Frontal cortex (tissue), 4 donors: ENCODE measurements at places on chromosomes 7 and 10.

GRCh38 chr7:8109196-8110022 is 140.8 kb downstream of the GLCCI1 start:
- DNase-seq, result no peak

- no peak for DNase-seq
These were observed 496.9 kb downstream of the CCSER2 start for GRCh38 chr10:84825330-84825729.

DNA sequence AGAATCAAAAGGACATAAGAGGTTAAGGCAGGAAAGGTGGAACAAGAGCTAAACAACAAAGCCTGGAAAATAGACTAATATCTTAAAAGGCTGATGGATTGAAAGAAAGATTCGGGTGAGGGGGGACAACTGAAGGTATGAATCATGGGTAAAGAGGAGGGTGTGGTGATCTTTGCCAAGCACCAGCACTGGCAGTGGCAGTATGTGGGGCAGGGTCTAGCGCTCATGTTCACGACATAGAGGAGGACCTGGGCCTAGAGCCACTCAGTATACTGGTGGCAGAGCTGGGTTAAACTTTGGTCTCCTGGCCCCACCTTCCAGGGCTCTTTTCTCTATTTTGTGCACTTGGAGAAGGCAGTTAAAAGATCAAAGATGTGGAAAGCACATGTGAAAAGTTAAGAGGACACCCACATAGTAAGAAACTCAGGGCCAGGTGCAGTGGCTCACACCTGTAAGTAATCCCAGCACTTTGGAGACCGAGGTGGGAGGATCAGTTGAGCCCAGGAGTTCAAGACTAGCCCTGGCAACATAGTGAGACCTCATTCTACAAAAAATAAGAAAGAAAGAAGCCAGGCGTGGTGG is 40.5 kb upstream of the MMD2 start:
- DNase-seq, result no peak

DNA sequence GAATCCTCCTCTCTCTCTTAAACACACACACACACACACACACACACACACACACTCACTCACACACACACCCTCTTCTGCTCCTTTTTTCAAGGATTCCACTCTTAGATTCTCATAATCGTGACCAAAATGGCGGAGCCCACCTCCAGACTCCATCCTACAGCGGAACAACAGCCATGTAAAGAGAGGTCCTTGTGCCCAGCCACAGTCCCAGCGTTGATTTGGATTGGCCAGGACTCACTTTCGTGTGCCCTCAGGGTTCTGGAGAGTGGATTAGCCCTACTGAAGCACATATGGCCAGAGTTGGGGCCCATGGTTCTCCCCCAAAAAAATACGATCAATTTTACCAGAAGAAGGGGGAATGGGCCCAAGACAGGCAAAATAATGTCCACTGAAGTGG is 90.2 kb upstream of the SMNDC1 start:
- no peak for DNase-seq
